ENCODE measurements at places on chromosomes 3 and 15.

DNA sequence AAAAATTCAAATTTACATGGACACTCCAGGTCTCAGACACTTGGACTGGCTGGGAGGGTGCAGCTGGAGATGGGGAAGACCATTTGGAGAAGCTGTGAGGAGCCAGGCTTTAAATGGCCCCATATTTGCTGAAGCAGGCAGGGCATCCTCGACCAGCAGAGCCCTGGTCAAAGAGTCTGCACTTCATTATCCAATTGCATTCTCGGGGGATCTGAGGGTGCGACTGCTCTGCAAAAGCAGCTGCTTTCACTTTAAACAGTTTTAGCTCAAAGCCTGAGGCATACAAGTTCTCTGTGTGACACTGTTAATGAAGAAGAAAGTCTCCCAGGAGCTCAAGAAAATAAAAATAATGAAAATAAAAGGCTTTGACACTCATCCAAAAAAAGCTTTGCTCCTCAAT lies 98.0 kb upstream of the SLC25A36 start:
- DNase-seq: no peak

- no peak for DNase-seq
Measured at GRCh38 chr3:115831864-115832263, 208.6 kb downstream of the GAP43 start.

- DNase-seq: no peak
Measured at GRCh38 chr3:122677216-122677615, 3.4 kb upstream of the PARP14 start.

- no peak for DNase-seq
Measured at GRCh38 chr3:183392186-183393034, 36.0 kb downstream of the MCF2L2 start.

- no peak for DNase-seq
Measured at GRCh38 chr3:149566292-149566975, 91.4 kb downstream of the WWTR1 start.

Measured in esophagus squamous epithelium (tissue), 5 donors.